RWPE1 (cell line): ENCODE measurements at places on chromosomes 6 and 20.

- DNase-seq = peak; percentile 74
Observed at GRCh38 chr20:4607287-4607713, 114.4 kb upstream of the PRND start.

DNA sequence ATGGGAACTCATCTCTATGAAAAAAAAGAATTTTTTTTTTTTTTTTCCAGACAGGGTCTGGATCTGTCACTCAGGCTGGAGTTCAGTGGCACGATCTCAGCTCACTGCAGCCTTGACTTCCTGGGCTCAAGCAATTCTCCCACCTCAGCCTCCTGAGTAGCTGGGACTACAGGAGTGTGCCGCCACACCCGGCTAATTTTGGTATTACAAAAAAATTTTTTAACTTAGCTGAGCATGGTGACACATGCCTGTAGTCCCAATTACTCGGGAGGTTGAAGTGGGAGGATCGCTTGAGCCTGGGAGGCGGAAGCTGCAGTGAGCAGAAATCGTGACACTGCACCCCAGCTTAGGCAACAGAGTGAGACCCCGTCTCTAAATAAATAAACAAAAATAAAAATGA lies 7.5 kb downstream of the DEF6 start:
- no peak for DNase-seq

GRCh38 chr6:163554663-163555062 lies 140.1 kb downstream of the QKI start:
- DNase-seq = peak; percentile 19

GRCh38 chr20:63119121-63119962 lies 96.6 kb downstream of the YTHDF1 start:
- DNase-seq = no peak

GRCh38 chr6:30122515-30122914 lies 9.6 kb upstream of the TRIM31 start:
- DNase-seq = no peak

DNA sequence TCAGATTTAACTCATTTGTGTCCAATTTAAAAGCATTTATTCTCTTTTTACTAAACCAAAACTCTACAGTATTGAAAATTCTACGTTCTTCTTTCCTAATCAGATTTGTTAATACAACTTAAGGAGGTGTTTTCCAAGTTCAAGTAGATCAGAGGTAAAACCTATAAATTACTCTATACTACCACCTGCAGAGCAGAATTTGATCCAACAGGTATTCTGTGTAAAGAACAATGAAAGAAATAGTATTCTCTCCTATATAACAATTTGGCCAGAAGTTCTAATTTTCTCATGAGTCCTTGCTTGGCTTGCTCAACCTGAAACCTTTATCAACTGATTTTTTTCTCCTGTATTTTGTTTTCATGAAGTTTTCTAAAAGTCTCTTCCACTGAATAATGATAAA lies 28.5 kb upstream of the DST start:
- no peak for DNase-seq

DNA sequence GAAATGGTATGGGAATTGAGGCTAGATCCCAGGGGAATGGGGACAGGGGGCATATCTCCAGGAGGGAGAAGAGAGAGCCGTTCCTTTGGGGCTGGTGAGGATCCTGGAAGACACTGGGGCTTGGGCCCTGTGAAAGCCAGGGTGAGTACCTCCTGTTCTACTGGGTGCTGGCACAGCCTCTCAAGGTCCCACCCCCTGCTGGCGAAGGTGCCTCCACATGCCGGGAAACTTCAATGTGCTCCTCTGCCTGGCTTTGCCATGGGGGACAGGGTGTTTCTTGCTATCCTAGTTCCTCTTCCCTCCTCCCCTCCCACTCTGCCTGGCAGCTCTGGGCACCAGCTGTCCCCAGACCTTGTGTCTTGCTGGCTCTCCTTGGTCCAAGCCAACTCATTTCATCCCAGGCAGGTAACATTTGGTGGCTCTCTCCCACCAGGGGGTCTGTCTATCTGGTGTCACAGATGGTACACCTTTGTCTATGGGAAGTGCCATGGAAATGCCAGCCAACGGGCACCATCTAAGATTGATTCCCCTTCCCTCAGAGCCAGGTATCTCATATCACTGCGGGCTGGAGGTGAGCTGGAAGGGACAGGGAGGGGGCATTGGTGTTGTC lies 56.8 kb downstream of the MDGA1 start:
- DNase-seq = no peak

- DNase-seq = no peak
Observed at GRCh38 chr20:36468149-36469000, 72.9 kb upstream of the MYL9 start.

DNA sequence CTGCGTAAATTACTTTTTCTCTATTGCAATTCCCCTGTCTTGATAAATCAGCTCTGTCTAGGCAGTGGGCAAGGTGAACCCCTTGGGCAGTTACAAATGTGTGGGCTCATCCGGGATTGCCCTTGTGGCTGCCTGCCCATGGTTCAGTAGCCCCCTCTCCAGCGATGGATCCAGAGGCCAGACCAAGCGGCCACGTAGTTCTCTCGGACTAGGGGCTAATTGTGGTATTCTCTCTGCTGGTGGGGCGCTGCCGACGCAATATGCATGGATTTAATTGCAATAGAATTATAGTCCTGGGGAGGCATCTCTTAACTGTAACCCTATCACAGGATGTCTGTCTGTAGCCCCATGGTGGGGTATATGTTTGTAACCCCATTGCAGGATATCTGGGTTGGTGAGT lies 64.3 kb upstream of the UNC93A start:
- no peak for DNase-seq

- DNase-seq = no peak
Observed at GRCh38 chr20:16714242-16714641, 15.6 kb upstream of the SNRPB2 start.

DNA sequence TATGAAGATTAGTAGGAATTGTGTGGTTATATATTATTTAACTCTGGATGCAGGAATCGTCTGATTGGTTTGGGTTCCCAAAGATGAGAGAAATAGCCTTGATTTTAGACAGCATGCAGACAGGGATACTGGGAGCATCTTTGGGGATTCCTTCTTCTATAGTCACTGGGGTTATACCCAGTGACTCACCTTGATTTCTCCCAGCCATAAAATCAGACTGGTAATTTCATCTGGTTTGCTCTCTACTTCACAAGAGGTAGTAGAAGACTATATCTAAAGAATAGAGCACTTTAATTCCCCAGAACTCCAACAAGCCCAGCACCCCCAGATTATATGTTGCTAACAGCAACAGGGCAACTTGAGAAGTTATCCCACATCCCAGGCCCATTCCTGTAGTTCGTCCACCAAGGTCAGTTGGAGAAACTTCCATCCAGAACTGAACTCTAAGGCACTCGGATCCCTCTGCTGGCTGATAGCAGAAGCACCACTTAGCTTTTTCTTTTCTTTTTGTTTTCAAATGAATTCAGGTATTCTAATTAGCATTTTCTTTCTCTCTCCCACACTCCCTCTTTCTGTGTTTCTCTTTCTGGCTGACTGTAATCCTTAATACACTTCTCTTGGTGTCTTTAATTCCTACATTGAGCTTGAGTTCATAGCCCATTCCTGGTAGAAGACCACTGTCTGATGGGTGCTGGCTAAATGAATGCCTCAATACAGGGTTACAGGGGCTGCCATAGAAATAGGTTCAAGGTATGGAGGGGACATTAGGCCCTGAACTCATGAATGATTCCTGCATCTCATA lies 20.4 kb upstream of the EFHC1 start:
- peak; percentile 55 for DNase-seq

DNA sequence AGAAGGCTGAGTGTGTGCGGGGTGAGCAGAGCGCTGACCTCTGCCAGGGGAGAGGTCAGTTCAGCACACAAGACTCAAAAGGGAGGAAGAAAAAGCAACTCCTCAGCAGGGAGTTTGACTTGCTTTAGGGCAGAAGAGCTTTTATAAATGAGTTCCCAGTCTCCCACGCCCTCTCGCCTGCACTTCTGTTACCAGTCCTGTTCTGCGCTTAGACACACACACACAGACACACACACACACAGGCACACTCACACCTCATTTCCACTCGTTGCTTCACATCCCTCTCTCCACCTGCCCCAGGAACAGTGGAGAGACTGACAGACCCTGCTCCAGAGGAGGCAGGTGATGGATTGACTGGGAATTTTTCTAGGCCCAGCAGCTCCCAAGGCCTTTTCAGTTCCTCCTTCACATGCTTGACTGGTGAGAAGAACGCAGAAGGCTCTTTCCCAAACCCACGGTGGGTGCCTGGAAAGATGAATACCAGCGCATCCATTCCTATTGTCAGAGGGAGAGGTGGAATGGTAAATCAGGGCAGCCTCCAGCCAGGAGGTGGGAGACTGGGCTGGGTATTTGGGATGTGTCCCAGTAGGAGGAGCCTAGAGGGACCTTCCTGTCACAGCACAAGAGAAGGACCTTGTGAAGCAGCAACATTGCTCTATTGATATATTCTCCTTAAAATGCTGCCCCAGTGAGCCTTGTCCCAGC lies 43.7 kb downstream of the JAG1 start:
- no peak for DNase-seq

DNA sequence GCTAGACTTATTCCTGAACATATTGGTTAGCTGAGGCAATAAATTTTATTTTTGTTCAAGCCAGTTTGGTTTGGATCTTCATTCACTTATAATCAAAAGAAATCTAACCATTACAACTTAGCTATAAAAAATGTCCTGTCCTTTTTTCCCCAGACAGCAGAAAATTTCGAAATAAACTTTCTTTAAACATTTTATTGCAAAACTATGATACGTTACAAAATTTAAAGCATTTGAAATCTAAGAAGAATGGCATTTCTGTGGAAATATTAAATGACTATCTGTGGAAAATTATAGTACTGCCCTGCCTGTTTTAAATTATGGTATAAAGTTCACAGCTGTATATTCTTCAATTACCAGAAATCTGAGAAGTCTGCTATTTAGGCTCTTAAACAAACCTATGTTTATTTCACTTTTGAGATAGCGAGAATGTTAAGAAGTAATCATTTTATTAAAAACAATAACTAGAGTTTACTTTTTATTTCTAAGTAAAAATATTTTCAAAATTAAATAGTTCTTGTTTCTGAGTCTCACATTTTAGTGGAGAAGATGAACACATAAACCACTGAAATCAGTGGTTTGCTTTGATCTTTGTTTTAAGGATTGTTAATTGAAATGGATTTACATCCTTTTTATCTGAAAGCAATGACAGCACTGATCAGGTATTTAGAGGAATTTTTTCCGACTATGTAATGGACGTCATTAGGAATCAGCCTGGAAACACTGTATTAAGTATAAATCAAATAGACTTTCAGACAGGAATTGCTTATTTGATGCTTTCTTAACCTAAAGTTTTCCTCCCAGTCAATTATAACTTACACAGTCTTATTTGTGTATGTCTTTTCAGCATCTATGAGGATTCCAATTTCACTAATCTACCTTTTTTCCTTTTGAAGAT lies 553.7 kb downstream of the COL12A1 start:
- no peak for DNase-seq

DNA sequence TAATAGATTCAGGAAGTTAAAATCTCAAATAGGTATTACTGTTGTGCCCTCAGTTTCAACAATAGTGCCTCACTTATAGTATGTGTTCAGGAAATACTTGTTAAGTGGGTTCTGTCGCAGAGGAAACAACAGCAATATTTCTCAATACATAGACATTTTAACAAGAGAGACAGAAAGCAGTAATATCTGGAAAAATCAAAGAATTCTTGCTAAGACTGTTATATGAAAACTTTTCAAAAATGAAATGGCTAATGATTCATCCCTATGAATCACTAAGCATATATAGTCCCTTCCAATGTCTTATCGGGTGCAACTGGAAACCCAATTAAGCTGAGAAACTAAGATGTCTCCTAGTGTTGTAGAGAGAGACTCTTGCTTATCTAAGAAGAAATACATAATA lies 668.9 kb downstream of the TFAP2A start:
- DNase-seq = no peak

DNA sequence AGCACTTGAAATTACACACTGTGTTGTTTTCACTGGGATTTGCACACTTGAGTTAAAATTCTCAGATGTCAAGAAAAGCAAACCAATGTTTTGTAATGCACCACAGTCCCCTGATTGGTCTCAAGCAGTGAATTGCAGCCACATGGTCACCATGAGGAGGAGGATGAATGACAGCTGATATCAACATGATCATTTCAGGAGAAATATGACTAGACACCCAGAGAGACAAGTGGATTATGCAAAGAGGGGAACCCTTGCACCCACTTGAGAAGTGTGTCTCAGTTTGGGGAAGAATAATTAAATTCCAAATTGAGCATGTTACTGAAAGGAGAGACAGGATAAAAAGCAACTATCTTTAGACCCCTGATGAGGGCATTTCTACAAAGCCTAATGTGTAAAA lies 69.3 kb downstream of the UST start:
- DNase-seq = no peak

DNA sequence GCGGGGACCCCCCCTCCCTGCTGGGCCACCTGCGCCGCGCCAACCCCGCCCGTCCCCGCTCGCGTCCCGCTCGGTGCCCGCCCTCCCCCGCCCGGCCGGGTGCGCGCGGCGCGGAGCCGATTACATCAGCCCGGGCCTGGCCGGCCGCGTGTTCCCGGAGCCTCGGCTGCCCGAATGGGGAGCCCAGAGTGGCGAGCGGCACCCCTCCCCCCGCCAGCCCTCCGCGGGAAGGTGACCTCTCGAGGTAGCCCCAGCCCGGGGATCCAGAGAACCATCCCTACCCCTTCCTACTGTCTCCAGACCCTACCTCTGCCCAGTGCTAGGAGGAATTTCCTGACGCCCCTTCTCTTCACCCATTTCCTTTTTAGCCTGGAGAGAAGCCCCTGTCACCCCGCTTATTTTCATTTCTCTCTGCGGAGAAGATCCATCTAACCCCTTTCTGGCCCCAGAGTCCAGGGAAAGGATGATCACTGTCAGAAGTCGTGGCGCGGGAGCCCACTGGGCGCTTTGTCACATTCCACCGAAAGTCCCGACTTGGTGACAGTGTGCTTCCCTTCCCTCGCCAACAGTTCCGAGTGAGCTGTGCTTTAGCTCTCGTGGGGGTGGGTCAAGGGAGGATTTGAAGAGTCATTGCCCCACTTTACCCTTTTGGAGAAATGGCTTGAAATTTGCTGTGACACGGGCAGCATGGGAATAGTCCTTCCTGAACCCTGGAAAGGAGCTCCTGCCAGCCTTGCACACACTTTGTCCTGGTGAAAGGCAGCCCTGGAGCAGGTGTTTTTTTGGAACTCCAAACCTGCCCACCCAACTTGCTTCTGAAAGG lies 2.1 kb downstream of the VEGFA start:
- DNase-seq = peak; percentile 75

GRCh38 chr6:138403324-138403800 lies 661 bp upstream of the HEBP2 start:
- peak; percentile 13 for DNase-seq

GRCh38 chr6:84460491-84460890 lies 233.0 kb upstream of the CEP162 start:
- DNase-seq = no peak

GRCh38 chr6:170289951-170290295 lies 955 bp downstream of the DLL1 start:
- DNase-seq = no peak

DNA sequence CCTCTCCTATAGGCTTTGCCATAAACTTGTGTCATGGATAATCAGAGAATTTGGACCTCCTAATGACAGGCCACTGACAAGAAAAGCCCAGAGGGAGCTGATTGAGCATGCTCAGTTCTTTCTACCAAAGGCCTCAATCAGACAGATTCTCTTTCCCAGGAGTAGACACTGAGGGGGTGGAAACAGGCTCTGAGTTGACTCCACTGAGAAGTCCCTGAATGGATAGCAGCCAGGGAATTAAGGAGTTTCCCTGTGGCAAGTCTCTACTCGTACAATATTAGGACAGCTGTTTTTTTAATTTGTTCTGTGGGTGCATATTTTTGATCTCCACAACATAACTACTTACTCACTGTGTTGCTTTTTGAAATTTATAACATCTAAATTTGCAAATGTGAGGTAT lies 63.3 kb downstream of the SLC16A10 start:
- peak; percentile 63 for DNase-seq
